Activated naive CD8-positive, alpha-beta T cell treated with anti-CD3 and anti-CD28 coated beads for 36 hours (primary cell): ENCODE measurements at places on chromosomes 6 and 20. TPM values are rescaled to one million over a fixed set of nuclear protein-coding genes. Genes with fewer than 3 reads are reported as not detected.

TMC2 gene
- not detected for total RNA-seq

GRCh38 chr6:168045706-168046620 is 33.0 kb downstream of the FRMD1 start:
- no peak overlapping the region for H3K27ac ChIP-seq
- H3K36me3 ChIP-seq, result no peaks in the 10 kb centered on the region

GRCh38 chr20:43477619-43478018 is 19.9 kb downstream of the SRSF6 start:
- no peak overlapping the region for H3K4me3 ChIP-seq
- H3K27me3 ChIP-seq, result no peaks in the 10 kb centered on the region
- H3K36me3 ChIP-seq, result no peaks in the 10 kb centered on the region
- H3K4me1 ChIP-seq, result no peaks in the 10 kb centered on the region
- H3K27ac ChIP-seq, result no peak overlapping the region
- no peak for DNase-seq

- H3K4me3 ChIP-seq, result no peak overlapping the region
- H3K36me3 ChIP-seq, result no peaks in the 10 kb centered on the region
- no peak overlapping the region for H3K27ac ChIP-seq
- DNase-seq, result no peak
- no peaks in the 10 kb centered on the region for H3K4me1 ChIP-seq
Observed at GRCh38 chr6:10951675-10952282, 64.9 kb downstream of the SYCP2L start.

UST gene
- total RNA-seq, result 0.82 TPM

DNA sequence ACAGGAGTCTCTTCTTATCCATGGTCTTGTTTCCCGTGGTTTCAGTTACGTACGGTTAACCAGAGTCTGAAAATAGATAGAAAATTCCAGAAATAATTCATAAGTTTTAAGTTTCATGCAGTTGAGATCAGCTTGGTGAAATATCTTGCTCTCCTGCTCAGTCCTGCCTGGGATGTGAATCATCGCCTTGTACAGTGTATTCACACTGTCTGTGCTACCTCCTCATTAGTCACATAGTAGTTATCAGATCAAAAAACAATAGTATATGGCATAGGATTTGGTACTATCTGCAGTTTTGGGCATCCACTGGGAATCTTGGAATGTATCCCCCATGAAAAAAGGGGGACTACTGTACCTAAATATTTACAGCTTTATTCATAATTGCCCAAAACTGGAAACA is 22.7 kb upstream of the MOCS1 start:
- DNase-seq, result no peak
- peaks cover 20% of the 10 kb centered on the region for H3K27me3 ChIP-seq
- H3K4me3 ChIP-seq, result no peak overlapping the region
- no peaks in the 10 kb centered on the region for H3K36me3 ChIP-seq
- no peaks in the 10 kb centered on the region for H3K4me1 ChIP-seq

DNA sequence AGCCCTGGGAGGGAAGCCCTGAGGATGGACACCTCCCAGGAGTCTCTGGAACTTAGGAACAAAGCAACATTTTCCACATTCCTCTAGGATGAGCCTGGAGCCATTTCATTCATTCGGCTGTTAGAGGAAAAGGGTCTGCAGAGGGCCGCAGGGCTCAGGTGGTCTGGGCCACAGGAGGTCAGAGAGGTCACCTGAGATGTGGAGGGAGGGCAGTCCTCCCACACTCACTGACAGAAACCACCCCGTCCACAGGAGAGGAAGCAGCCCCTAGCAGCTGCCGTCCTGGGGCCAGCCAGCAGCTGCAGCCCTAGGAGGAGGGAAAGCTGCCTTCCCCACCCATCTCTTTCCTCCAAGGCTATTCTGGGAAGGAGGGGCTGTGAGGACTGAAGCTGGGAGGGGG is 207.0 kb downstream of the CDC5L start:
- peaks cover 5% of the 10 kb centered on the region for H3K27me3 ChIP-seq
- peaks cover 4% of the 10 kb centered on the region for H3K4me1 ChIP-seq
- DNase-seq, result no peak
- H3K36me3 ChIP-seq, result no peaks in the 10 kb centered on the region
- H3K4me3 ChIP-seq, result no peak overlapping the region

FAM83C gene
- not detected for total RNA-seq

TCF21 gene
- total RNA-seq, result not detected

- H3K4me3 ChIP-seq, result no peak overlapping the region
- DNase-seq, result no peak
- no peak overlapping the region for H3K27ac ChIP-seq
Observed at GRCh38 chr6:143912671-143913070, 48.4 kb downstream of the ZC2HC1B start.

GRCh38 chr6:36110050-36110449 is 20.3 kb upstream of the MAPK13 start:
- H3K36me3 ChIP-seq, result peaks cover 36% of the 10 kb centered on the region
- H3K4me1 ChIP-seq, result peaks cover 51% of the 10 kb centered on the region
- H3K4me3 ChIP-seq, result no peak overlapping the region
- H3K27ac ChIP-seq, result no peak overlapping the region

LBP gene
- not detected for total RNA-seq

- no peak overlapping the region for H3K4me3 ChIP-seq
- no peak overlapping the region for H3K27ac ChIP-seq
- H3K36me3 ChIP-seq, result no peaks in the 10 kb centered on the region
Observed at GRCh38 chr20:41643504-41643938, 25.3 kb upstream of the CHD6 start.

MYL9 gene
- total RNA-seq, result 0.12 TPM

GRCh38 chr6:167578371-167578901 is 248.3 kb upstream of the AFDN start:
- H3K4me3 ChIP-seq, result no peak overlapping the region
- no peak for DNase-seq
- H3K27me3 ChIP-seq, result peaks cover 18% of the 10 kb centered on the region
- H3K4me1 ChIP-seq, result no peaks in the 10 kb centered on the region

GRCh38 chr6:90294989-90295853 is 1.4 kb downstream of the BACH2 start:
- H3K4me1 ChIP-seq, result peaks cover 47% of the 10 kb centered on the region
- peak overlapping the region; percentile 98 for H3K27ac ChIP-seq
- no peaks in the 10 kb centered on the region for H3K27me3 ChIP-seq
- peak overlapping the region; percentile 94 for H3K4me3 ChIP-seq

ADTRP gene
- total RNA-seq, result 29.1 TPM

- H3K36me3 ChIP-seq, result peaks cover 8% of the 10 kb centered on the region
- peak overlapping the region; percentile 90 for H3K27ac ChIP-seq
- DNase-seq, result peak; percentile 30
- H3K4me1 ChIP-seq, result peaks cover 47% of the 10 kb centered on the region
Observed at GRCh38 chr6:163415620-163416556, 1.4 kb downstream of the QKI start.

DNA sequence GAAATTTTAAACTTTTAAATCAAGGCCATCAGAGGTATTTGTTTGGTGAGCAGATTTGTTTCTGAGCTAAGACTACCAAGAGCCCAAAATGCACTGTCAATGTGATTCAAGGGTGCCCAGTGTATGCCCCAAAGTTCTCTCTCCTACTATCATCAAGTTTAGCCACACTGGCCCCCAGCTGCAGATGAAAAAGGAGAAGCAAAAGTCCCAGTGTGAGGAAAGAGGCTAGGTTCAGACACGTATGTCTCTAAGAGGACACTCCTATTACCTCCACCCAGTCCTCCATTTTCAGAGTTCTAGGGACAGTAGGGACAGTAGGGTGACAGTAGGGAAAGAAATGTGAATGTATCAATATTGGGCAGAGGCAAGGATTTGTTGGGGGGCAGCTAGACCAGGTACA is 230.8 kb downstream of the CD83 start:
- H3K27me3 ChIP-seq, result no peaks in the 10 kb centered on the region
- H3K27ac ChIP-seq, result no peak overlapping the region
- H3K4me3 ChIP-seq, result no peak overlapping the region
- H3K4me1 ChIP-seq, result peaks cover 13% of the 10 kb centered on the region
- no peak for DNase-seq

DNA sequence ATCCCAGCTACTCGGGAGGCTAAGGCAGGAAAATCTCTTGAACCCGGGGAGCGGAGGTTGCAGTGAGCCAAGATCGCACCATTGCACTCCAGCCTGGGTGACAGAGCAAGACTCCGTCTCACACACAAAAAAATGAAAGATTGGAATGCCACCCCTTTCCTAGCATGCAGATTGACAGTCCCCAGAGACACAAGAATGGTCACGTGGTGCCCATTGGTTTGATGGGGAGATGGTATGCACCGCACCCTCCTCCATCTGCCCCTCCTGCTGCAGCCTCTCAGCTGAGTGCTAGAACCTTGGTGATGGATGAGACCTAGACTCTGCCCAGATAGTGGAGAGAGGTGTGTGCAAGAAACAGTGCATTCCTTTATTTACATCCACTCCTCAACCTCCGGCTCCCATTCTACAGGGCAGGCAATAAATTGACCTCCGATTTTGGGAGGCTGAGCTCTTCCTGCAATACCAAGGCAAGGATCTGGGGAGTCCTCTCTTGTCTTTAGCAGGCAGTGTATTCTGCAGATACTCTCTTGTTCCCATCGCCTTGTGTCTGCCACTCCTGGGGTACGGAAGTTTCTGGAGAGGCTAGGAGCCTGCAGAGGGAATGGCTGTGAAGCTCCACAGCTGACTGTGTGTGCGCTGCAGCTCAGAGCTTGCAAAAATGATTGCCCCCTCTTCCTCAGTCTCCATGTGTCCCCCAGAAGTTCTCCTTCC is 1.1 kb upstream of the RNF24 start:
- H3K4me3 ChIP-seq, result peak overlapping the region; percentile 37
- peaks cover 24% of the 10 kb centered on the region for H3K4me1 ChIP-seq

DNA sequence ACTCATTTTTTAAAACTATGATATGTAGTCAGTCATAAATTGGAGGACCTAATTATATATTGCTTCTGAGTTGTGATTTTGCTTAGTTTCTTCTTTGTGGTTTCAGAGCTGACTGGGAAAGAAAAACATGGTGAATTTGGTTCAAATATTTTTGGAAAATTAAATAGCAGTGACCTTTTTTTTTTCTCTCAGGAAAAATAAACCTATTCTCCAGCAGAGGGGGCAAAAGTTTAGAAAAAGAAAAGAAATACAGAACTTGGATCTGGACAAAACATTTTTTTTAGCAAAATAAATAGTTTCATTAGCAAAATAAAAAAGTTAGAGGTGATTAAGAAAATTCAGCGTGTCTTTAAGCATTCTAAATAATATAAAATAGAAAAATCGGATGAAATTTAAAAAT is 10.2 kb downstream of the COL10A1 start:
- H3K27ac ChIP-seq, result no peak overlapping the region
- DNase-seq, result no peak
- peaks cover 2% of the 10 kb centered on the region for H3K4me1 ChIP-seq
- no peaks in the 10 kb centered on the region for H3K27me3 ChIP-seq
- no peak overlapping the region for H3K4me3 ChIP-seq

TNNC2 gene
- not detected for total RNA-seq

- H3K27ac ChIP-seq, result no peak overlapping the region
- no peak overlapping the region for H3K4me3 ChIP-seq
- DNase-seq, result no peak
- no peaks in the 10 kb centered on the region for H3K36me3 ChIP-seq
Observed at GRCh38 chr20:44648068-44648467, 3.4 kb downstream of the ADA start.

- H3K4me1 ChIP-seq, result no peaks in the 10 kb centered on the region
- H3K4me3 ChIP-seq, result no peak overlapping the region
- DNase-seq, result no peak
- no peak overlapping the region for H3K27ac ChIP-seq
Observed at GRCh38 chr6:12385316-12385715, 95.2 kb downstream of the EDN1 start.
